Body of pancreas (tissue), 4 donors: ENCODE measurements at places on chromosomes 7 and 10. TPM values are rescaled to one million over a fixed set of nuclear protein-coding genes. Genes with fewer than 3 reads are reported as not detected.

GRCh38 chr7:95472581-95473161 is 13.1 kb upstream of the ASB4 start:
- no peak overlapping the region for H3K27ac ChIP-seq
- H3K4me3 ChIP-seq = no peak overlapping the region
- H3K27me3 ChIP-seq = no peaks in the 10 kb centered on the region

- H3K4me1 ChIP-seq = peaks cover 3% of the 10 kb centered on the region
- no peaks in the 10 kb centered on the region for H3K36me3 ChIP-seq
- H3K4me3 ChIP-seq = no peak overlapping the region
Measured at GRCh38 chr7:1447551-1448244, 11.6 kb downstream of the MICALL2 start.

- no peak for DNase-seq
- H3K36me3 ChIP-seq = no peaks in the 10 kb centered on the region
Measured at GRCh38 chr7:15323550-15323949, 238.3 kb downstream of the AGMO start.

- H3K27me3 ChIP-seq = no peaks in the 10 kb centered on the region
- H3K4me1 ChIP-seq = no peaks in the 10 kb centered on the region
- H3K27ac ChIP-seq = no peak overlapping the region
- no peak for DNase-seq
- no peak overlapping the region for H3K4me3 ChIP-seq
Measured at GRCh38 chr10:112792487-112793201, 157.4 kb upstream of the TCF7L2 start.

The RNF32 gene
- total RNA-seq = 0.99 TPM

- DNase-seq = no peak
- no peak overlapping the region for H3K4me3 ChIP-seq
- no peak overlapping the region for H3K27ac ChIP-seq
- H3K36me3 ChIP-seq = peaks cover 4% of the 10 kb centered on the region
- no peaks in the 10 kb centered on the region for H3K4me1 ChIP-seq
Measured at GRCh38 chr7:77383333-77383740, 32.8 kb downstream of the GSAP start.

The NOS3 gene
- total RNA-seq = 7.6 TPM

The HKDC1 gene
- total RNA-seq = 6.7 TPM
